ENCODE measurements at places on chromosomes 3 and 15. TPM values are rescaled to one million over a fixed set of nuclear protein-coding genes. Genes with fewer than 3 reads are reported as not detected.

The CYP8B1 gene
- total RNA-seq: not detected

The ILDR1 gene
- total RNA-seq: not detected

The WNT5A gene
- 224 TPM for total RNA-seq

The CAND2 gene
- 2.9 TPM for total RNA-seq

The KIF9 gene
- total RNA-seq: 1.8 TPM

The CHD2 gene
- total RNA-seq: 71.4 TPM

The GP9 gene
- not detected for total RNA-seq

The TUSC7 gene
- total RNA-seq: not detected

The ARL14 gene
- total RNA-seq: 0.18 TPM

The PLCH1 gene
- not detected for total RNA-seq

The TF gene
- not detected for total RNA-seq

The DGKG gene
- 2.5 TPM for total RNA-seq

The KBTBD13 gene
- not detected for total RNA-seq

- DNase-seq: no peak
Measured at GRCh38 chr3:188643736-188644135, 489.8 kb downstream of the LPP start.

DNA sequence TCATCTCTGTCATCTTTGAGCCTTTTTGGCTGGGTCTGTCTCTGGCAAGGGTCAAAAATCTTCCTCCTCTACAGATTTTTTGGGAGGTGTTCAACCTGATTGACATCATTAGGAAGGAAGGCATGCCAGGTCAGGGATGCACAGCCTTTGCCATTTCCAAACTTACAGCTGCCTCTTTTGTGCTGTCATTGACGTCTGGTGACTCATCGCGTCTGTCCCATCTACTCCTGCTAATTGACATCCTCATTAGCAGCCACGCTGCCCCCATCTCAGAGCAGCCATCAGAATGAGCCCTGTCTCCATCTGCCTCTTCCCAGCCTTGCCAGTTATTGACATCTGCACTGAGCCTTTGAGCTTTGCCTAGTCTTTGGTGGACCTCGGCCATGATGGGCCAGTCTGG is 53.0 kb downstream of the PDIA5 start:
- no peak for DNase-seq

DNA sequence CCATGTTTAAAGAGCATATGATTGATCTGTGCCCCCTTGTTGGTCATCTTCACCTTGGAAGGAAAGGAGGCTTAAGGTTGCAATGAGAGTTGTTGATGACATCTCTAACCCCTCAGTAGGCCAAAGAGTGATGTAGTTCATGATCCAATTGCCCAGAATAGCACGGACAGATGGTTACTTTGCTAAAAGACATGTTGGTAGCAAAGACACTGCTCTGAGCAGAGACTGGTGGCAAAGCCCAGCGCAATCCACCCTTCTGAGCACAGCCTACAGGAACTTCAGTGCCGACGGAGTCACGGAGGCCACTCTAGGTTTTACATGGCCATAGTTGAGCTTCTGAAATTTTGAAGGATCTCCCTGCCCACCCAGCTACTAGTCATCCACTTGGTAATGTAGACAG is 21.8 kb downstream of the FBXO45 start:
- DNase-seq: no peak

DNA sequence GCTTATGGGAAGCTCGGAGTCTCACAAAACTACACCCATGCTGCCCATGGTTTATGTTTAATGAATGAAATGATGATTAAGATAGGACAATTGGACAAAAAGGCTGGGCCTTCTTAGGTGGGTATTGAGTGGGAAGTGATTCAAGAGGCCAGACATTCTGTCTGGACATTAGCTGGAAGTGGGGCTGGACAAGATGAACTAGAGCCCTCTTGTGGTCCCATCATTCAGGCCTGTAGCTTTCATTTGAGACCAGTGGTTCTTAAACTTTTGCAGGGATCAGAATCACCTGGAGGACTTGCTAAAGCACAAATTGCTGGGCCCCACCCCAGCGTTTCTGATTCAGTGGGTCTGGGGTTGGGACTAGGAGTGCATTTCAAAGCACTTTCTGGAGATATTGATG is 290.4 kb upstream of the CTDSPL start:
- DNase-seq: no peak

DNA sequence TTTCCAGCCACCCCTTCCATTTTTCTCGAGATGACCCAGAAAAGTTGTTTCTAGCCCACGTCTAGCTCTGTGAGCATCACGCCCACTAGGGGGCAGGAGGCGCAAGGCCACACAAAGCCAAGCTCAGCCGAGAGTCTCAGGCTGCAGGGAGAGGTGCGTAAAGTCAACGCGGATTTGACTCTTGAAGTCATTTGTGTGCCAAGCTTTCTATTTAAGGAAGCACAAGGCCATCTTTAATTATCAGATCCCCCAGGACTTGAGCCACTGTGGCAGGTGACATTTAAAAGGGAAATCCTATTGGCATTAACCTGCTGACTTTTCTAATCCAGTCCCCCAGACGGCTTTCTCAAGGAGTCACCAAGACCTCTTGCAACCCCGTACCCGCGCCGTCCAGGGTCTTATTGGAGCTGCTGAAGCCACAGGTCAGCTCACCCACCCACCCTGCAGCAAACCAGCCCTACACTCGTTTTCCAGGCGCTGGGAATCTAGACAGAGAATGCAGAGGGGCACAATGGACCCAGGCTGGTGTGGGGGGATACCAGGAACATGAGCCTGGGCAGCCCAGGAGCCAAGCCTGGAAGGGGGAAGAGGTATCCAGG is 62.1 kb downstream of the CAPN7 start:
- DNase-seq: peak; percentile 83

GRCh38 chr3:153927107-153927506 is 194.1 kb upstream of the ARHGEF26 start:
- peak; percentile 60 for DNase-seq

GRCh38 chr15:69648212-69648611 is 195.6 kb downstream of the RPLP1 start:
- no peak for DNase-seq

- peak; percentile 76 for DNase-seq
Measured at GRCh38 chr15:62850791-62851291, 191.7 kb upstream of the TPM1 start.

- no peak for DNase-seq
Measured at GRCh38 chr3:127222664-127223063, 29.7 kb downstream of the PRR23E start.

- no peak for DNase-seq
Measured at GRCh38 chr3:171458071-171458863, 1.9 kb downstream of the TNIK start.

- no peak for DNase-seq
Measured at GRCh38 chr3:112633757-112634156, 7.2 kb downstream of the CCDC80 start.

- DNase-seq: peak; percentile 87
Measured at GRCh38 chr3:106183762-106184391, 315.1 kb upstream of the CBLB start.

- DNase-seq: peak; percentile 95
Measured at GRCh38 chr3:188594139-188594538, 440.2 kb downstream of the LPP start.

DNA sequence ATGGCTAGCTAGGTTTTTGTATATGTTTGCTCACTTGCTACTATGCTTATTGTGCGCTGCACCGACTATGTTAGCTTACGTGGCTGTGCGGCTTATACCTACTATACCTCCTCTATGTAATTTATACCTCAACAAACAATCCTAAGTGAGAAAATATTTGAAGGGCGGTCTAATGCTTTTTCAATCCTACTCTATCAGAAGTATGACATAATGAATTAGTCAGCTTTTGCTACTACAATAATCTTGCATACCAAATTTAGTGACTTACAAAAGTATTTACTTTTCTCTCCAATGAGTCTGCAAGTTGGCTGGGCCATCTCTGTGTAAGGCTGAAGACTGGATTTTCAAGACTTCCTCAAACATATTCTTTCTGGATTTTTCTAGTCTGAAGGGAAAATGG is 391.2 kb upstream of the NECTIN3 start:
- DNase-seq: peak; percentile 64

DNA sequence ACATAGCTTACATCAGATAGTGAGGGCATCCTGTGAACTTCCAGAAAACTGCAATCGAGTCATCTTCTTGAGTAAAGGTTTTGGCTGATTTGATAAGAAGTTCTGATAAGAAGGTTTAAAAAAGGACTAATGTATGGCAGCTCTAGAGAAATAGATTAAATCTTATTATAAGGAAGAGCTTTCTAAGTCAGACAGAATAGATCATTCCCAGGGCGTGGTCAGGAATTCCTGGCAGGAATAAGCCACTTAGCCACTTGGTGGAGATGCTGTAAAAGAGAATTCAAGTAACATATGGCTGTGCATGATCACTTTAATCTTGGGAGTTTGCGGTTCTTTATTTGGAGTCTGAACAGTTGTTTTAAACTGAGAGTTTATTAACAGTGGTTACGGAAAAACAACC is 17.4 kb downstream of the PGBD4 start:
- DNase-seq: no peak

- DNase-seq: no peak
Measured at GRCh38 chr15:78103406-78104118, 11.2 kb downstream of the SH2D7 start.

DNA sequence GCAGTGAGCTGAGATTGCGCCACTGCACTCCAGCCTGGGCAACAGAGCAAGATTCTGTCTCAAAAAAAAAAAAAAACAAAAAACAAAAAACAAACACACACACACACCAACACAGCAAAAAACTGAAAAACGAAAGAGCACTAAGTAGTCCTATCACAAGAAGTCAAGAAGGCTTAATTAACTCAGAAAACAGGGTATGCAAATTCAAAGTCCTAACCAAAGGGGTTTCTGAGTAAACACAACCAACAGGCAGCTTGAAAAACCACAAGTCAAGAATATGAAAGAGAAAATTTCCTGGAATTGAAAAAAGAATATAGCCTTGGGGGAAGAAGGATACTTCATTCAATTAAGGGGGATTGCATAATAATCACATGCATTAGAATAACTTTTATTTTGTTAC is 37.7 kb upstream of the PARP14 start:
- no peak for DNase-seq

- DNase-seq: peak; percentile 69
Measured at GRCh38 chr15:40344631-40345120, 3.9 kb upstream of the CCDC9B start.

DNA sequence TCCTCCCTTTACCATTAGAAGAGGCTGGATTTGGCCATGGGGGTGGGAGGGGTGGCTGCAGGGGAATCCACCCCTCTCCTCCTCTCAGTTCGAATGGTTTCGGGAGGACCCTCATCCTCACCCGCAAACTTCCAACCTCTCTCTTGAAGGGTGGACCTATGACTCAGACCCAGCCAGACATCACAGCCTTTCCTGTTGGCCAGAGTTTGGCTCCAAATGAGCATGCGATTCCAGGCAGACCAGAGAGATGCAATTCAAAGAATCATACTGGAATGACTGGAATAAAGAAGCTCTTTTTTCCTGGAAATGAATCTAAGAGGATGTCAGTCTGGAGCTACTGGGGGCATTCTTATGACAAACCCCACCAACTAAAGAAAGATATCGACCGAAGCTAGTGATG is 516.7 kb upstream of the MDFIC2 start:
- peak; percentile 88 for DNase-seq

DNA sequence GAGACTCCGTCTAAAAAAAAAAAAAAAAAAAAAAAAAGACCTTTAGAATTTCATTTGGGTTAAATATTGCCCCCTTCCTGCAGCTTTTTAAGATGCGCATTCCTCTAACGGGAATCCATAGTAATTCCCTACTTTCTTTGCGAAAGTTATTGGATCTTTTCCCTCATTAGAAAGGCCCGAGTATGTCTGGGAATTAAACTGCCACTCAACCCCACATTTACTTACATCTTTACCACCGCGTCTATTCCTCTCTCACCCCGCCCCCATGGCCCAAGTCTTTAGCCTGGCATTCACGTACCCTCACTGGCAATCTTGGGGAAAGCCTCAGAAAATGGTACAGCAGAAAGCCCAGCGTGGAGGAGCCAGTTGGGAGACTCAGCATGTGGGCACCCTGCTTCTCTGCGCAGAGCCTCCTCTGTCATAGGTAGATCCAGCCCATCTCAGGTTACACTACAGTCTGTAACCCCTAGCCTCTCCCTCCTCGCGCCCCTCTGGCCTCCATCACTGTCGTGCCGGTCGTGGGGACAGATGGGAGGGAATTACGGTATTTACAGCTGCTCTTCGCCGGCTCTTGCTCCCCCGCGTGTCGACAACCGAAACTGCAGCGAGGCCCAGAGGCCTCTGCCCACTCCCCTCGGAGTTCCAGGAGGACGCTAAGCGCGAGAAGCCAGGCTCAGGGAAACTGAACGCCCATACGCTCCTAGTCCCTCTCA is 6.4 kb upstream of the ANKDD1A start:
- DNase-seq: peak; percentile 60

- no peak for DNase-seq
Measured at GRCh38 chr15:59995568-59996297, 8.4 kb upstream of the FOXB1 start.

GRCh38 chr15:32123473-32123872 is 93.2 kb downstream of the CHRNA7 start:
- DNase-seq: no peak

DNA sequence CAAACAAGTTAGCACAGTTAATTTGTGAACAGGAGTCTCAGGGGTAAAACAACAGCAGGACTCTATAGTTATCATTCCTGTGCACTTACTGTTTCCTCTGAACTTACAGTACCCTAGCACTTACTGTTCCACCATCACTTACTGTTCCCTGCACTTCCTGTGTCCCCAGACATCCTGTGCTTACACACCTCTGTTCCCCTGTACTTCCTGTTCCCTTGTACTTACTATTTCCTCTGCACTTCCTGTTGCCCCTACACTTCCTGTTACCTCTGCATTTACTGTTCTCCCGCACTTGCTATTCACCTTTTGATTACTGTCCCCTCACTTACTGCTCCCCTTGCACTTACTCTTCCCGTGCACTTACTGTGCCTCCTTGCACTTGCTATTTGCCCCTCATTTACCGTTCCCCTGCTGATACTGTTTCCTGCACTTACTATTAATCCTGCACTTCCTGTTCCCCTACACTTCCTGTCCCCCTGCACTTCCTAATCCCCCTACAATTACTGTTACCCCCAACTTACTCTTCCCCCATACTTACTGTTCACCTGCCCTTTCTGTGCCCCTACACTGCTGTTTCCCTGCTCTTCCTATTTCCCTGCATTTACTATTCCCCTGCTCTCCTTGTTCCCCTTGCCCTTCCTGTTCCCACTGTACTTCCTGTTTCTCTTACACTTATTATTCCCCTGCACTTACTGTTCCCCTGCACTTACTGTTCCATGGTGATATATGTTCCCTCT is 30.3 kb downstream of the TPRA1 start:
- no peak for DNase-seq

- DNase-seq: peak; percentile 85
Measured at GRCh38 chr3:48694610-48695392, 9.1 kb upstream of the NCKIPSD start.

GRCh38 chr3:178001670-178002101 is 534.5 kb upstream of the KCNMB2 start:
- DNase-seq: no peak

DNA sequence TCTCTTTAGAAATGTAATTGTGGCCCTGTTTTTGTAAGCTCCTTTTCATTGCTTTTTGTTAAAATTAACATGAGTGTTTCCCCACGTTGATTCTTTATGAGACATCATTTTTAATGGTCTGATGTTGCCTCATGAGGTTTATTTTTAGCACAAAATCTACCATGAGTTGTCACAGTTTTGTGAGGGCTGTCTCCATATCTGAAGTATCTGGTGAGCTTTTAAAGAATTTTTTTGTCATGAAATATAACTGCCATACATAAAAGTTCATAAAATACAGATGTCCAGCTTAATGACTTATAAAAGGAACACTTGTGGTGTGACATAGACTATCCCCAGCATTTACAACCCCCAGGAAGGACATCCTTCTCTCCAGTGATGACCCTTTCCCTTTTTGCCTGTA is 34.3 kb upstream of the CEMIP start:
- peak; percentile 60 for DNase-seq

GRCh38 chr3:37526511-37526910 is 335.2 kb upstream of the CTDSPL start:
- DNase-seq: peak; percentile 66
